WTC11 (cell line): ENCODE measurements at places on chromosomes 1 and 21. TPM values are rescaled to one million over a fixed set of nuclear protein-coding genes. Genes with fewer than 3 reads are reported as not detected.

The NR1I3 gene
- total RNA-seq = 0.16 TPM in 1 of 3 replicates, not detected in the others

GRCh38 chr1:183058851-183059502 lies 35.8 kb downstream of the LAMC1 start:
- no peaks in the 10 kb centered on the region for H3K27me3 ChIP-seq
- H3K4me1 ChIP-seq = peaks cover 10% of the 10 kb centered on the region
- H3K36me3 ChIP-seq = no peaks in the 10 kb centered on the region
- DNase-seq = no peak
- H3K27ac ChIP-seq = no peak overlapping the region

DNA sequence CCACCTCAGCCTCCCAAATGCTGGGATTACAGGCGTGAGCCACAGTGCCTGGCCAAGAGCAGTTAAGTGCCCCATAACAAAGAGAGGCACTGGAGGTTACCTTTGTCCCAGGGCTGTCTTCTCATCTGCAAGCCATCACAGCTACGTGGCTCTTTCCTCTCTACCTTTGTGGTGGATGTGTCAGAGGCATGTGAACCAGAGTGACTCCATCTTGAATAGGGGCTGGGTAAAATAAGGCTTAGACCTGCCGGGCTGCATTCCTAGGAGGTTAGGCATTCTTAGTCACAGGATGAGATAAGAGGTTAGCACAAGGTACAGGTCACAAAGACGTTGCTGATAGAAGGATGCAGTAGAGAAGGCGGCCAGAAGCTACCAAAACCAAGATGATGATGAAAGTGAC lies 59.4 kb upstream of the POU2F1 start:
- peaks cover 75% of the 10 kb centered on the region for H3K4me1 ChIP-seq
- H3K27ac ChIP-seq = no peak overlapping the region
- no peaks in the 10 kb centered on the region; the same call in 1 of the 2 replicates for H3K27me3 ChIP-seq

- peaks cover 82% of the 10 kb centered on the region for H3K4me1 ChIP-seq
- H3K27me3 ChIP-seq = peaks cover 19% of the 10 kb centered on the region
- peak; percentile 92 for DNase-seq
- H3K27ac ChIP-seq = peak overlapping the region; percentile 97
- peaks cover 27% of the 10 kb centered on the region for H3K36me3 ChIP-seq
- H3K4me3 ChIP-seq = peak overlapping the region; percentile 76
Measured at GRCh38 chr1:156673387-156674121, 3.7 kb downstream of the NES start.

DNA sequence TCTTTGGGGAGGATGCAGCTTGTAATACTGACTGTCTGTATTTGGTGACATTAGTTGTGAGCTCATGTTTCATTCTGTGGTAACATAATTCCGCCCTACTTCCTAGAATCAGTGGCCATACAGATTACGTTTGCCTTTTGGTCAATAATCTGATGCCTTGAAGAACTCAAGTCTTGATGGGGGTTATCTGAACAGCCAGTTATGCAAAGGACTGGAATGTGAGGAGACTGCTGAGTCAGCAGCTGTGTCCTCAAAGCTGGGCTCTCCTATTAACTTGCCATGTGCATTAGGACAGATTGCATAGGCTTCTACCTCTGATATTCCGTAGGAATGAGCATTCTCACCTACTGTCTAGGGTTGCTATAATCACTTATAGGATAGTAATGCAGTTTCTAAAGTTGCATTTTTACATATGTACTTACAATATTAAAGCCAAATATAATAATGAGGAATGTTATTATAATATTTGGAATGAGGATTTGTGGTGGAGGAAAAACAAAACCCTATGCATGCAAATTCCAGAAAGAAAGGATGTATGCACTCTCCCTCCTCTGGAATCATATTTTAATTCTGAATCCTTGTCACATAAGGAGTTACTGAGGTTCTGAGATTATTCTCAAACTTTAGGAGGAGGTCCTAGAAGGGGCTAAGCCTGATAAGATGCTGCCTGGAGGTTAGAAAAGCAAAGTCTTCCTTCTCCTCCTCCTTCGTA lies 116.0 kb downstream of the NOS1AP start:
- no peaks in the 10 kb centered on the region for H3K27me3 ChIP-seq
- peaks cover 18% of the 10 kb centered on the region for H3K4me1 ChIP-seq
- no peak overlapping the region; the same call in 1 of the 2 replicates for H3K27ac ChIP-seq

- 0 out of 2 replicates have a peak, but pooled peaks cover 7% of the 10 kb centered on the region for H3K4me1 ChIP-seq
- H3K27ac ChIP-seq = no peak overlapping the region
- no peak overlapping the region for H3K4me3 ChIP-seq
- no peaks in the 10 kb centered on the region for H3K36me3 ChIP-seq
- no peak for DNase-seq
Measured at GRCh38 chr1:30068787-30069472, 654.5 kb downstream of the MATN1 start.

DNA sequence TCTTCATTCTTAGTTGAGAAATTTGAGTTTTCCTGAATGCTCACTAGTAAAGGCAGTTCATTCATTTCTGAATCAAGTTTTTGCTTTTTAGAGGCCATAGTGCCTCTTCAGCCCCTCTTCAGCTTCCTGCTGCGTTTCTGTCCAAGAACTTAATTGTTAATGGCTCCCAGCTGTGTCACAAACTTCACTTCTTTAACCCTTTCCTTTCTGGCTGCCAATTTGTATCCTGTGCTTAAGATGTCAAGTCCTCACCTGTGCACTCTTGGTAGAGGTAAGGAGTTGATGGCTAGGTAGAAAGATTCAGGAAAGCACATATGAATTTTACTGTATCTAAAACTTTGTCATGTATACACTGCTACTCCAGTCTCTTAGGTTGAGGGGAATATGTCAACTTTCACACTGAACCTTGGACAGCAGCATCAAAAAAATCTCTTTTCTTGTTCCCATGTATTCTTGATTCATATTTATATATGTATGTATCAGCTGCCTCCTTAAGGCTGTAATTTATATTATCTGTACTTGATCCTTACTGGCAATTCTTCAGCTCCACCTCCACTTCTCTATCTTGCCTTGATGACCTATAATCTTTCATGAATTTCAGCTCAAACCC lies 612.8 kb downstream of the LMO4 start:
- no peak for DNase-seq
- H3K27ac ChIP-seq = peak overlapping the region; percentile 27; the same call in 1 of the 2 replicates
- H3K4me1 ChIP-seq = peaks cover 42% of the 10 kb centered on the region
- H3K27me3 ChIP-seq = no peaks in the 10 kb centered on the region

- DNase-seq = no peak
- no peak overlapping the region for H3K27ac ChIP-seq
- H3K4me1 ChIP-seq = peaks cover 33% of the 10 kb centered on the region
- no peaks in the 10 kb centered on the region for H3K36me3 ChIP-seq
Measured at GRCh38 chr1:205048382-205048781, 5.4 kb downstream of the CNTN2 start.

GRCh38 chr1:170704256-170704655 lies 40.3 kb downstream of the PRRX1 start:
- no peaks in the 10 kb centered on the region for H3K36me3 ChIP-seq
- no peaks in the 10 kb centered on the region for H3K27me3 ChIP-seq
- no peak overlapping the region for H3K27ac ChIP-seq
- no peak overlapping the region for H3K4me3 ChIP-seq
- DNase-seq = no peak
- H3K4me1 ChIP-seq = no peaks in the 10 kb centered on the region
